ENCODE measurements at places on chromosomes 2 and 18.

GRCh38 chr2:232336981-232337720 is 41.4 kb upstream of the ALPP start:
- no peak for DNase-seq

GRCh38 chr2:109410039-109410815 is 203.5 kb downstream of the SEPTIN10 start:
- no peak for DNase-seq

DNA sequence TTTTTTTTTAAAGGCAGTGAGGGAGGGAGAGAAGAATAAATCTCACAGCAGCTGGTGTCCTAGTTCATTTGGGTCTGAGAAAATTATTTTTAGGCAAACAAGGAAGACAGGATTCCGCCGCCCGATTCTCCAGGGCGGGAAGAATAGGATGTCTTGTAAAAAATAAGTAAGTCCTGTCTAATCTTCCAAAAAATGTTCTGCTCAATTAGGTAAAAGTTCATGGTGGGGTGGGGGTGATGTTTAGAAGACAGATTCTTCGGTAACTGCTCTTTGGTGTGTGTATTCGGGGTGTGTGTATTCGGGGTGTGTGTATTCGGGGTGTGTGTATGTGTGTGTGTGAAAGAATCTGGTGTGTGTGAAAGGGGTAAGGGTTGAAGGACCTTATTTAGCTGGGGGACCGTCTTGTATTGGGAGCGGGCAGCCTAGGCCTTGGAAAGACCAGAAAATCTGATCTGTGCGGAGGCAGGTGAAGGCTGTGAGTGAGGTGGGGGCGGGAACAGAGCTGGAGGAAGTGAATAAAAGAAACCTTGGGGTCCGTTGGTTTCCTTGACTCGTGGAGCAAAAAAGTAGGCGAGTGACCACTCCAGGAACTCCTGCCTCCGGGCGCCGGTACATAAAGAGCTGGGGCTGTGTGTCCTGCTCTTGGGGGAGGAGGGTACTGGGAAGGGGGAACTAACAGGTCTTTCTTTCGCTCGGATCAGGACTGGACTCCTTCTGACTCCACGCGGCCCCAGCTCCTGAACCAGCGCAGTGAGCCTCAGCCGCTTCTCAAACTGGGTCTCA is 4.4 kb upstream of the PAX3 start:
- no peak for DNase-seq

GRCh38 chr18:70468861-70469547 is 180.2 kb downstream of the SOCS6 start:
- no peak for DNase-seq

- no peak for DNase-seq
Measured at GRCh38 chr2:71455741-71456569, 2.6 kb downstream of the DYSF start.
